ENCODE measurements at places on chromosomes 6 and 20.

DNA sequence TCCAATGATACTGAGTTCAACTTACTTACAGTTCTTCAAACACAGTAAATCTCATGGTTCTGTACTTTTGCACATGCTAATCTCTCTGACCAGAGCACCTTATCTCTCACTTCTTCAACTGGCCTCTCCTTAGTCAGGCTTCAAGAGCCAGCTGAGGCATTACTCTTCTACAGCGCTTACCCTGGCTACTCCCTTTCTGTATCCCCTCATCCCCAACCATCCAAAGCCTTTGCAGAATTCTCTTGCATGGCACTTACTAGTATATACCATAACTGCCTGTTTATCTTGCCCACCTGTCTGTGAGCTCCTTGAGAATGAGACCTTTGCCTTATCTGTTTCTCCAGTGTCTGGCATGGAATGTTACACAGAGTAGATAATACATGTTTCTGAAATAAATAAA is 49.2 kb downstream of the SESN1 start:
- H3K27me3 ChIP-seq, result no peaks in the 10 kb centered on the region
- no peak overlapping the region for H3K4me3 ChIP-seq
- no peaks in the 10 kb centered on the region for H3K36me3 ChIP-seq
- no peak overlapping the region for H3K27ac ChIP-seq
- DNase-seq, result no peak
- peaks cover 10% of the 10 kb centered on the region for H3K4me1 ChIP-seq

GRCh38 chr6:159577564-159577963 is 115.5 kb downstream of the SOD2 start:
- no peaks in the 10 kb centered on the region for H3K4me1 ChIP-seq
- no peaks in the 10 kb centered on the region for H3K36me3 ChIP-seq
- H3K27ac ChIP-seq, result no peak overlapping the region
- no peak overlapping the region for H3K4me3 ChIP-seq

DNA sequence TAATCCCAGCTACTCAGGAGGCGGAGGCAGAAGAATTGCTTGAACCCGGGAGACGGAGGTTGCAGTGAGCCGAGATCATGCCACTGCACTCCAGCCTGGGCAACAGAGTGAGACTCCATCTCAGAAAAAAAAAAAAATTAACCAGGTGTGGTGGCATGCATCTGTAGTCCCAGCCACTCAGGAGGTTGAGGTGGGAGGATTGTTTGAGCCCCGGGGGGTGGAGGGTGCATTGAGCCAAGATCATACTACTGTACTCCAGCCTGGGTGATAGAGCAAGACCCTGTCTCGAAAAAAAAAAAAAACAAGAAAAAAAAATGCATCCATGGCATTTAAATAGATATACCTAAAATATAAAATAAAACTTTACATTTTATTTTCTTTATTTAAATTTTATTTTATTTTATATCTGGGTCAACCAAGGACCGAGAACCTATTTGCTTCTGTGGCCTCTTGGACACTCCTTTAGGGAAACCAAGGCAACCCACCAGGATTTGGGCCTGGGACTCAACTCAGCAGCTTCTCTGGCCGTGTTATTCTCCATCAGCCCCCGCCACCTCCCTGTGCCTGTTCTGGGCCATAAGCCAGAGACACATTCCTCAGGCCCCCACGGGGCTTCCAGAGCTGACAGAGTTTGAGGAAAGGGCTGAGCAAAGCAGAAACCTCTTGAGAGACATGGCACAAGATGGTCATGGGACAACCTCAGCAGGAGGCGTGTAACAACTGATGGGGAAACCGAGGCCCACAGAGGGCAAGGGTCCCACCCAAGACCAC is 6.2 kb downstream of the SNTA1 start:
- H3K4me1 ChIP-seq, result peaks cover 3% of the 10 kb centered on the region
- no peak overlapping the region for H3K4me3 ChIP-seq
- H3K36me3 ChIP-seq, result no peaks in the 10 kb centered on the region
- no peak for DNase-seq
- no peaks in the 10 kb centered on the region for H3K27me3 ChIP-seq
- H3K27ac ChIP-seq, result no peak overlapping the region

DNA sequence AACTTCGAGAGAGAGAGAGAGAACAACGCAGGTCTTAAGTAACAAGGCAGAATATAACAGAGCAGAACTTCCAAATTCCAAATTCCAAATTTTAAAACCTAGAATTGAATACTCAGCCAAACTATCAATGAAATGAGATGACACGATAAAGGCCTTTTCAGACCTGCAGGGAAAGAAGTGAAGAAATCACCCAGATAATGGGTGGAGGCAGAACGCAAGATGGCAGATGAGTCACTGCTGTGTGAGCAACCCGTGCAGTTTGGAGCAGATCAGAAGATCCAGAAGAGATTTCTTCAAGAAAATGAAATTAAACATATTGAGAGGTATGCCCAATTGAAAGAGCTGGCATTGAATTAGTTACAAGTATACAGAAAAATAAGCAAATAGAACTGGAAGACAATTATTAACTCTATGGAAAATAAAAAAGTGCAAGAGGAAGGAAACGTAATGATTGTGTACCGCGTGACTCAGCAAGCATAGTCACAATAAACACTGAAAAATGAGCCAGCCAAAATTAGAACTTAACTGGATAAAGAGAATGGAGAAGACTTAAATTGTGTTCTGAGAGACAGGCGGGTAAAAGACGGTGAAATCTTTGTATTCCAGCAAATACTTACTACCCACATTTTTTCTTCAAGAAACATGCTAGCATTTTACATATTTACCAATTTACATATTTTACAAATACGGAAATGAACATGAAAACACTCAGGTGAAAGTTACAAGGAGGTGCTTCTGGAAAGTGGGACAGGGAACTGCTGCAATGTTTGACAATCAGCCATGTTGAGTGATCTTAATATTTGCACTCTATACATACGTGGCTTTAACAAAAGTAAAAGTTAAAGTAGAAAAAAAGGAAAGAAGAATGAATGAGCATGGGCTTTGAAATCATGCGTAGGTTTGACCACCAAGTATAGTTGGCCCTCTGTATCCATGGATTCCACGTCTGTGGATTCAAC is 87.9 kb upstream of the CDYL start:
- no peak for DNase-seq
- peaks cover 3% of the 10 kb centered on the region for H3K27me3 ChIP-seq
- no peak overlapping the region for H3K27ac ChIP-seq
- no peak overlapping the region for H3K4me3 ChIP-seq
- H3K4me1 ChIP-seq, result no peaks in the 10 kb centered on the region
